CD4-positive, alpha-beta T cell (primary cell): ENCODE measurements at places on chromosomes 3 and 15. TPM values are rescaled to one million over a fixed set of nuclear protein-coding genes. Genes with fewer than 3 reads are reported as not detected.

Gene SLC6A11
- total RNA-seq = not detected

DNA sequence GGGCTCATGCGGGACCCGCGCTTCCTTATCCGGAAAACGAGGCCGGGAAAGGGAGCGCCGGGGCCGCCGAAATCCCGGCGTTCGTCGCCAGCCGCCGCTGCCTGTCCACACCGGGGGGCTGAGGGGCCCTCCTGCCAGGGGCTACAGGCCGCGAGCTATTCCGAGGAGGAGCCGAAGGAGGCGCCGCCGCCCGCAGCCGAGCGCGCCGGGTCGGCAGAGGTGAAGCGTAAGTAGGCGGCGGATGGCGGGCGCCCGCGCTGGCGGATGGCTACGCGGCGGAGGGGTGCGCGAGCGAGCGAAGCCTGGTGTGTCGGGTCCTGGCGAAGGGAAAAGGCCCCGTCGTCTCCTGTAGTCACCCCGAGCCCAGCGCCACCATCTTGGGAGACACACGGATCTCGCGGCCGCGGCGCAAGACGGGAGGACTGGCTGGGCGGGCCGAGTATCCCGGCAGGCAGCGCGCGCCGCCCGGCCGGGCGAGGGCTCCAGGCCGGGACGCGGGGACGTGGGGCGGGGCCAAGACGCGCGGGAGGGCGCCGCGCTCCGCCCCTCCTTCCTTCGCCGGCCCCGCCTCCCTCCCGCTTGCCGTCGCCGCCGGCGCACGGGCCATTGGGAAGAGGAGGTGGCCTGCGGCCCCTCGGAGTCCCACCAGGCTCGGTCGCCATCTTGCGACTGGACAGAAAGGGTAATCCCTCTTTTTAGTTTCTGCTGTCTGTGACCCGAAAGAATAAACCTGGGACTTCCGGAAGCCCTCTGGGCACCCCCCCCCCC, at the start of gene UBE3A:
Gene UBE3A (minus strand): TSS at position 424 of the 768 bp plus-strand sequence. CDS start 29,917 bp downstream, outside the sequence.
- peak; percentile 84 for DNase-seq

Gene XPC
- total RNA-seq = 65.1 TPM

Gene ALDH1A3
- total RNA-seq = not detected

GRCh38 chr15:68062946-68063465, 8.9 kb downstream of the PIAS1 start:
- no peak for DNase-seq
